ENCODE measurements at places on chromosomes 1 and 21.

DNA sequence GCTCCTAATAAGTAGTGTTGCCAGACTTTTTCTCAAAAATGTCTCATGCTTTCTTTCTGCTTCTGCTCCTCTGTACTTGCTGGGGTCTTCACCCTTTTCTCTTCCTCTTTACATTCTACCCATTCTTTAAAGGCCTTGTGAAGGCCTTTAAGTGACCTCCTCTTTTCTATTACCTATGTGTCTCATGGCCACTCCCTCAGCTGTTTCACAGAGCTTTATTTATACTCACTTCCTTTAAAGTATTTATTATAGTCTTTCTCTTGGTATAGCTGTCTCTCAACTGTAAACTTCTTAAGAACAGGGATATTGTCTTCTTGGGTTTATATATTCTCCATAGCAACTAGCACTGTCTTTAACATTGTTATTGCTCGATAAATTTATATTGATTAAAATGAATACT lies 792 bp downstream of the GOLPH3L start:
- peaks cover 25% of the 10 kb centered on the region for H3K4me1 ChIP-seq
- H3K36me3 ChIP-seq = peaks cover 17% of the 10 kb centered on the region
- peak overlapping the region; percentile 71 for H3K27ac ChIP-seq
- no peak for ATAC-seq
- peak overlapping the region; percentile 76 for H3K4me3 ChIP-seq

DNA sequence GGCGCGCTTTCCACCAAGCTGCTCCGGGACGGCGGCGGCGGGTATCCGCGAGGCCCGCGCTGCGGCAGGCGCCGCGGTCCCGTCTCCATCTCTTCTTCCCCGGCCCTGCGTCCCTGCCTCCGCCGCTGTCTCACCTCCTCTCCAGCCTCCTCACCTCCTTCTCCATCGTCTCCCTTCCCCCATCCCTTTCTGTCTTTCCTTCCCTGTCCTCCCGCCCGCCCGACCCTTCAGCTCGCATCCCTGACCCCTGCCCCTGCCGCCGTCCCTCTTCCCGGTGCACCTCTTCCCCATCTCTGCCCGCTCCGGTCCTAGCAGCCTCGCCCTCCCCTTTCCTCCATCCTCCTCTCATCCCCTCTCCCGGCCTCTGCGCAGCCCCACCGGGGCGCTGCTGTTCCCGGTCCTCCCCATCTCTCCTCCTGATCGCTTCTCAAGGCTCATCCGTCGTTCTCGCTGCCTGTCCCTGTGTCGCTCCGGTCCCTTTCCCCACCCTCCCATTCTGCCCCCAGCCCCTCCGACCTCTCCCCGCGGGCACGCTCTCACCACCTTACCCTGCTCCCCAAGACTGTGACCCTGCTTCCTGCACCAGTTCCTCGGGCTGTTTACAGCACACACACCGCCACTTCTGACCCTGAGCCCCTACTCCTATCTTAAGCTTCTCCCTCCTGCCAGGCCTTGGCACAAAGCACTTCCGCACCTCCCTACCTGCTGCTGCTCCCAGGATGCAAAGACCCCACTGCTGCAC lies 760 bp upstream of the NPHP4 start:
- no peaks in the 10 kb centered on the region for H3K27me3 ChIP-seq
- ATAC-seq = peak; percentile 13
- H3K36me3 ChIP-seq = no peaks in the 10 kb centered on the region
- H3K27ac ChIP-seq = peak overlapping the region; percentile 70
- peak overlapping the region; percentile 93 for H3K4me3 ChIP-seq

DNA sequence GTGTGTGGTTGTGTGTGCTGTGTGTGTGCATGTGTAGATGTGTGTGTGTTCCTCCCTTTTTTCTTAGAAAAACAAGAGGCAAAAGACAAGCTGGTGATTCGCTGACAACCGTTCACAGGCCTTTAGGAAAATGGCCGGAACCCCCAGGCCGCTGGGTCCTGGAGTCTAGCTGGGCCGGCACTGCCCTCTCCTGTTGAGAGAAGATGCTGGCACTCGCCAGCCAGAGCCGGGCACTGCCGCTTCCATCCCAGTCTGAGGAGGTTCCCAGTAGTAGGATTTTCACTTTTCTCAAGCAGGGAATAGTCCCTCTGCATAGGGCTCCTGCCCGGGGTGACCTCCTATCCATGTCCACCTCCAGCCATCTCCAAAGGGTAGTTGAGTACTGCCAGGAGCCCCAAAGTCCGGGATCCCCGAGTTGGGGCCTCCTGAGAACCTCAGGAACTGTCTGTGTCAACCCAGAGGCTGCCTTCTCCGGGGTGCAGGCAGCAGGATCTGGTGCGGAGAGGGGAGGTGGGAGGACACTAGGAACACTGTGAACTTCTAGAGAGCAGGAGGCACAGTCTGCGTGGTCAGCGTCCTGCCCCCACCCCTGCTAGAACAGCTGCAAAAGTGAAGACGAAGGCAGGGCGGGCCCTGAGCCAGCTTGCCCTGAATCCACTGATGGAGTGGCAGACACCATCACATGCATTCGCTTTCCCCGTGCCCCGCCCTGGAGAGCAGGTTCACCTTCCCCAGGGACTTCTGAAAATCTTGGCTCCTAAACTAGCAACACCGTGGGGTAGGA lies 44.1 kb upstream of the ARHGEF16 start:
- H3K27me3 ChIP-seq = peaks cover 15% of the 10 kb centered on the region
- no peak overlapping the region for H3K27ac ChIP-seq
- H3K4me3 ChIP-seq = no peak overlapping the region
- no peaks in the 10 kb centered on the region for H3K4me1 ChIP-seq

DNA sequence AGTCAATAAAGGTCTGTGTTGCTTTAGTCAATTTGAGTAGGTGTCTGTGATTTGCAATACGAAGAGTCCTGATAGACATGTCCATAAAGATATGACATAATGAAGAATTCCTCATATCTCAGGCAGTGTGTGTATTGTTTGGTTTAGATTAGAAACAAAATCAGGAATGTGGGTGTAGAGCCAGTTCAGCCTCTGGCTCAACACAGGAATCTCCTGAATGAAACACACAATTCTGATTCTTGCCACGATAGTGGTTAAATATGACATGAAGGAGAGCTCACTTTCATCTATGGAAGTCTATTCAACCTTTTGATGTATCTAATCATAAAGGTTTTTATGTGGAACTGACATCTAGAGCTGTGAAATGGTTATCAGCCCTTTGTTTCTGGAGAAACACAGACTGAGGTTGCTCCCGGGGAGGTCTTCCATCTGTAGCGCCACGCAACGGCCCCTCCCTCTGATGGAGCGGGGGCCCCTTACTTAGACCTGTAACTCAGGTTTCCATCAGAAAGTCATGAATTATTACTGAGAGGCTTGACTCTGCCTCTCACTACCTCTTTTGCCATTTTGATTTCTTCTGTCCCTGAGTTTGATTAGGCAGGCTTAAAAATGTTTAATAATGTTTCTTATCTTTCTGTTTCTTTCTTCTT lies 19.5 kb downstream of the TSPAN2 start:
- no peak for ATAC-seq
- peaks cover 13% of the 10 kb centered on the region for H3K4me1 ChIP-seq
- H3K4me3 ChIP-seq = no peak overlapping the region
- peaks cover 3% of the 10 kb centered on the region for H3K27me3 ChIP-seq

DNA sequence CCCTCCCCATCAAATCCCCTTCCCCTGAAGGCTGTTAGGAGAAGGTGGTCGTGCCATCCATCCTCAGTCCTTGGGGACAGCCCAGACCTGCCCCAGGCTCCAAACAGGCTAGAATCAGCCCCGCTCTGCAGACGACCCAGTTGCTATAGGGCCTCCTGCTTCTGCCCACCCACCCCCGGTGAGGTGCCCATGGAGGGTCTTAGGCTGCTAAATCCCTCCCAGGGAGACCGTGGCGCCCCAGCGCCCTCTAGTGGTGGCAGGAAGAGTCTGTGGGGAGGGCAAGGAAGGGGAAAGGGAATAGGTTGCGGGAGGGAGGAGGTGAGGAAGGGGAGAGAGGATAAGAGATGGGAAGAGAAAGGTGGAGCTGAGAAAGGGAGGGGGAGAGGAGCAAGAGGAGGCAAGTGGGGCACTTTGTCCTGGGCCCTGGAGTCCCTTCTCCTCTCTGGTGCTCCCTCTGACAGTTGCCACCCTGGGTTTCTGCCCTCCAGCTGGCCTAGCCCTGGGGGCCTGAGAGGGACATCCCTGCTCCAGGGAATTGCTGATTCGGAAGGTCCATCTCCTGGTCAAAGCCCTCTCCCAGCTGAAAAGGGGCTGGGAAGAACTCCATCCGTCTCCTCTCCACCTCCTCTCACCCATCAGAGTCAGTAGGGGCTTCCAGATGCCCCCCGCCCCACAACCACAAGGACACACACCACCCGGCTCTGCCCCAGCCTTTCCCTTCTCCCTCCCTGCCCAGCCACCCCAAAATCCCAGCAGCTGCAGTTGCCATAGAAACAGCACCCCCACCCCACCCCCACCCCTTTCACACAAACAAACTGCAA lies 55.4 kb downstream of the CAMK2N1 start:
- peaks cover 36% of the 10 kb centered on the region for H3K4me1 ChIP-seq
- H3K27me3 ChIP-seq = peaks cover 48% of the 10 kb centered on the region
- no peaks in the 10 kb centered on the region for H3K36me3 ChIP-seq
- H3K27ac ChIP-seq = peak overlapping the region; percentile 46
- peak; percentile 44 for ATAC-seq
- H3K4me3 ChIP-seq = no peak overlapping the region

DNA sequence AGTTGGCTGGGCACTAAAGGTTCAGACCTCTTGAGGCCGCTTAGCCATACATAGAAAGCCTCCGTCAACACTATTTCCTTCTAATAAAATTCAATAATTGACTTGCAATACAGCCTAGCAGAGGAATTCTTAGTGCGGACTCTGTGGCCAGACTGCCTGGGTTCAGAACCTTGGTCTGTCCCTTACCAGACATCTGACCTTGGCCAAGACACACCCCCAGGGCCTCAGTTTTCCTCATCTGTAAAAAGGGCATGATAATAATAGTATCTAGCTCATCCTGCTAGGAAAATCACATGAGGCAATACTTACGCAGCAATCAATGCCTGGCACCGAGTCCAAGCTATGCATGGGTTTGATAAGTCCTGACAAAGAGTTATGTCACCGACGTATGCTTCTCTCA lies 148.2 kb upstream of the SOD1 start:
- no peaks in the 10 kb centered on the region for H3K36me3 ChIP-seq
- no peak overlapping the region for H3K4me3 ChIP-seq
- no peak for ATAC-seq
- peaks cover 36% of the 10 kb centered on the region for H3K27me3 ChIP-seq

- no peak for ATAC-seq
- peaks cover 14% of the 10 kb centered on the region for H3K36me3 ChIP-seq
- no peaks in the 10 kb centered on the region for H3K27me3 ChIP-seq
- H3K4me1 ChIP-seq = peaks cover 21% of the 10 kb centered on the region
Measured at GRCh38 chr1:228174482-228175315, 9.1 kb downstream of the IBA57 start.

DNA sequence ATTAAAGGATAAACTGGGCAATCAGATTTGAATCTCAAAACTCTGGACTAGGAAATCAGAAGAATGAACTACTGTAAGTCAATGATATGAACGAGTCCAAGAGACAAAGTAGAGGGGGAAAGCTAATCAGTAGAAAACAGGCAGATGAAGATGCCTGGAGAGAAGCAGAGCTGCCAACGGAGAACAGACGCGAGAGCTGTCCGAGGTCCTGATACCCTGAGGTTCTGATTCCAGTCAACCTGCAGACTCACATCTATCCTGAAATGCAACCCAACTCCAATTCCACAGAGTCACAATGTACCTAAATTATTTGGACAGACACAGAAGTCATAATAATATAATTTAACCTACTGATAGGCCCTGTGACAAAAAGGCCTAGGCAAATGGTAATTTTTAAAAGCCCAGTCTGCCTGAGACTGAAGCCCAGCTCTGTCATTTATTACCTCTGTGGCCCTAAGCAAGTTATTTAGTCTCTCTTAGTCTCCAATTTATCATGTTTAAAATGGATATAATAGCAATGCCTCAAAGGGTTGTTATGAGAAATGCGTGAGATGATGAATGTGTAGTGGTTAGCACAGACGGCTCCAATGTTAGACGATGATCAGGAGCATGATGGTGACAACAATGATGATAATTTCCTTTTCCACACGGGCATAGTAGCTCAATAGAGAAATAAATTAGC lies 33.4 kb downstream of the RGS7 start:
- ATAC-seq = no peak
- no peaks in the 10 kb centered on the region for H3K36me3 ChIP-seq
- H3K4me3 ChIP-seq = no peak overlapping the region
- H3K27ac ChIP-seq = no peak overlapping the region

- H3K4me3 ChIP-seq = no peak overlapping the region
- H3K4me1 ChIP-seq = peaks cover 12% of the 10 kb centered on the region
- no peaks in the 10 kb centered on the region for H3K36me3 ChIP-seq
- H3K27me3 ChIP-seq = peaks cover 10% of the 10 kb centered on the region
- no peak overlapping the region for H3K27ac ChIP-seq
Measured at GRCh38 chr1:162688521-162688920, 56.3 kb downstream of the DDR2 start.

- no peaks in the 10 kb centered on the region for H3K27me3 ChIP-seq
- ATAC-seq = peak; percentile 63
- H3K27ac ChIP-seq = peak overlapping the region; percentile 79
- peaks cover 69% of the 10 kb centered on the region for H3K4me1 ChIP-seq
- H3K4me3 ChIP-seq = peak overlapping the region; percentile 56
Measured at GRCh38 chr1:87061742-87062156, 147.3 kb downstream of the HS2ST1 start.

GRCh38 chr1:188170411-188170810 lies 1341.7 kb downstream of the PLA2G4A start:
- H3K27ac ChIP-seq = no peak overlapping the region
- no peaks in the 10 kb centered on the region for H3K36me3 ChIP-seq
- no peaks in the 10 kb centered on the region for H3K27me3 ChIP-seq
- ATAC-seq = no peak
- no peaks in the 10 kb centered on the region for H3K4me1 ChIP-seq

DNA sequence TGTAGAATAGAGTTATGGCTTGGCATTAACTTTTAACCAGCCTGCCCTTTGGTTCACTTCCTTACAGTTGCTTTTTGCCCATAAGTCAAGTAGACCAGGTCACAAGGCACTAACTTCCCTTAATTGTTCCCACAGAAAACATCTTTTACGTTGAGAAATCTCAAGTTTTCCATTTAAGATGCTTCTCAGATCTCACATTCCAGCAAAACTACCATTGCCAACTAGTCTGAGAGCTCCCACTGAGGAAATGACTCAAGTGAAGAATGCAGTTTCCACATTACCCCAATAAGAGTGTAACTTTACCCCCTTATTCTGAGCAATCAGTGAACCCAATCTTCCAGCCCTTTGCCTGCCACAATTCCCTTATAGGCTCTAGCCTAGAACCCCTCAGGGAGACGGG lies 502.2 kb upstream of the OLFM3 start:
- no peaks in the 10 kb centered on the region for H3K27me3 ChIP-seq
- ATAC-seq = no peak
- no peaks in the 10 kb centered on the region for H3K4me1 ChIP-seq
- no peaks in the 10 kb centered on the region for H3K36me3 ChIP-seq

DNA sequence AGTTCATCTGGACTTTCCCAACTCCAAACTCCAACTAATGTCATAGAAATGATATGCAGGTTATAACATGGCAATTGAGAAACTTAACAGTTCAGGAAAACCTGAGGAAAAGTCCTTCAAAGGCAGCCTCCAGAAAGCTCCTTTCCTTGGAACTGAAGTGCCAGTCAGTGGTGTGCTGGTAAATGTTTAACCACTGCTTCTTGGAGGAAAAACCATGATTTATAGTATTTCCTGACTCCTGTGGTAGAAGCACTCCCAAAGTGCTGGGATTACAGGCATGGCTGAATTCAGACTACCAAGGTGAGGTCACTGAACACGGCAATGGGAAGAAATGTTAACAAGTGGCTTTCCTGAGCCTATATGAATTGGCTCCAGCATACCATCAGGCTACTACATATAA lies 26.7 kb upstream of the ZNHIT6 start:
- H3K27me3 ChIP-seq = peaks cover 8% of the 10 kb centered on the region
- ATAC-seq = no peak
- H3K4me1 ChIP-seq = no peaks in the 10 kb centered on the region
- no peak overlapping the region for H3K27ac ChIP-seq

- H3K4me1 ChIP-seq = no peaks in the 10 kb centered on the region
- no peak for ATAC-seq
- H3K27me3 ChIP-seq = peaks cover 43% of the 10 kb centered on the region
- H3K36me3 ChIP-seq = no peaks in the 10 kb centered on the region
- H3K27ac ChIP-seq = no peak overlapping the region
Measured at GRCh38 chr1:1972976-1973715, 30.4 kb downstream of the CFAP74 start.
